Smooth muscle cell of the umbilical artery (primary cell): ENCODE measurements at places on chromosomes 7 and 10. TPM values are rescaled to one million over a fixed set of nuclear protein-coding genes. Genes with fewer than 3 reads are reported as not detected.

The ARMH3 gene
- total RNA-seq = 11.7 and 12.2 TPM in 2 replicates

The EVX1 gene
- 0.09 TPM in 1 of 2 replicates, not detected in the other for total RNA-seq

The DHTKD1 gene
- 22.9 and 25.3 TPM in 2 replicates for total RNA-seq

The AKR1C2 gene
- total RNA-seq = 1.2 and 1.7 TPM in 2 replicates

The OR13A1 gene
- not detected in 2 replicates for total RNA-seq
